ENCODE measurements at places on chromosomes 11 and 22.

- DNase-seq = no peak
These were observed 11.1 kb upstream of the CLPB start for GRCh38 chr11:72445423-72445822.

DNA sequence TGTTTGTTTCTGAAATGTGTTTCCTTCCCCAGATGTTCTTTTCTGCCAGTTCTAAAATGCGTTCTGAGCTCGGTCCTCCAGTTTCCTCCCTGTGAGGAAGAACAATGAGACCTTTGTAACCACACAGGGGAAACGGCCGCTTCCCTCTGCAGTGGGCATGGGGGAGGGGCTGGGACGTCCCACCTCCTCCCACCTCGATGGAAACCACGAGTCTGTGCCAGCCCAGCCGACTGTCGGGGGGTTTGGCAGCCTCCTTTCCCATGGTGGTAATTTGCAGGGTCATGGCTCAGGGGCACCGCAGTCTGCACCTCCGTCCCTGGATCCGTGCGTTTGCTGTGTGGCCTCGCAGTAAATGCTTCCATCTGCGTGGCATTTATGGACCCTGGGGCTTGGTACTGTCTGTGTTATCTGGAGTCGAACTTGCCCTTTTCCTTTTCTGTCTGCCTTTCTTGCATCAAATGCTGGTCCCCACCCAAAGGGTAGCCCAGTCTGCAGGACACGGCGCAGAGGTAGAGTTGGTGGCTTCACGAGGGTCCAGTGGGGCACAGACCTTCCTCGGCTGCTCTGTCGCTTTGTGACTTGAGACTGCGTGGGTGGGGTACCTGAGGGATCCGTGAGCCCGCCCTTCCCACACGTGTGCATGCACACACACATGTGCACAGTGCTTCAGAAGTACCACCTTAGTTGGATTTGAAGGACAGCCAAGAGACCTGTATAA, 16.1 kb downstream of the LRP5 start:
- DNase-seq = no peak

DNA sequence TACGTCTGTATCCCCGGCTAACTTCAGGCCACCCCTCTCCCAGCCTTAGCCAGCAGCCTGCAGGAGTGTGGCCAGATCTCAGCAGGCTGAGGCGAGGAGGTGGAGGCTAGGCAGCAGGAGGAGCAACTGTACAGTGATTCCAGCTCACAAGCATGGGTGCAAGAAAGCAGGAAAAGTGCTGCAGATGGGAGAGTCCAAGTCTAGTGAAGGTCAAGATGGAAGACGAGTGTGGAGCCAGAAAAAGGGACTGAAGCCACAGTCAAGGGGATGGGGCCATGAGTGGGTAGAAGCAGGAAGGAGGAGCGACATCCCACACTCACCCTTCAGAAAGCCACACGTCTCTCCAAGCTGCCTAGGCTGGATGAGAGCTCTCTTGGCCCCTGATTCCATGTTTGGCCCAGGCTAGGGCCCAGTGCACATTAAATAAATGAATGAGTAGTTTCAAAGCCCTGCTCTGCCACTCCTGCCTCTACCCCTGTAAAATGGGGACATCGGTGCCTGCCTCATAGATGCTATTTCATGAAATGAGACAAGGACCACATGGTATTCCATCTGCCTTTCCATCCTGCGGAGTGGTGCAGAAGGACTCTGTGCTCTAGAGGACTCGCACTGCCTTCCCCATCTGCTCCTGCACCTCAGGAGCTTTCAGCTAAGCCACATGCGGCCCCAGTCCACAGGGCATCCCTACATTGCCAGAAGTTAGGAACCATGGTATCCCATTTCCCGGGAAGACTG, 2.9 kb downstream of the YDJC start:
- DNase-seq = no peak

- no peak for DNase-seq
These were observed 48.9 kb upstream of the HORMAD2 start for GRCh38 chr22:30031328-30031727.

DNA sequence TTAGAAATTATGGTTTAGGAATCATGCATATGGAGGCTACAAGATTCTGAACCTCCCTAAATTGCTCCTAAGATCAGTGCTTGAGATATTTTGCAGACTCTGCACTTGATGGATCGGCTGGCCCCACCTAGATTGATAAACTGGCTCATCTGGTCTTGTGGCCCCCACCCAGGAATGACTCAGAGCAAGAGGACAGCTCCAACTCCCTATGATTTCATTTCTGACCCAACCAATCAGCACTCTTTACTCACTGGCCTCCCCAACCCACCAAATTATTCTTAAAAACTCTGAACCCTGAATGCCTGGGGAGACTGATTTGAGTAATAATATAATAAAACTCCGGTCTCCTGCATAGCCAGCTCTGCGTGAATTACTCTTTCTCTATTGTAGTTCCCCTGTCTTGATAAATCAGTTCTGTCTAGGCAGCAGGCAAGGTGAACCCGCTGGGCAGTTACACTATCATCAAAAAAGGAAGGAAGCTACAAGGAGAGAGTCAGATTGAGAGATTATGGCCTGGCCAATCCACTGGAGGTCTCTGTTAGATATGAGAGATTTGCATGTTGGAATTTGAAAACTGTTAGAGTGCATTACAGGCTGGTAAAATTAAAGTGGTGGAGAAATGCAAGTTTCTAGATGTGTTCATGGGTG, 245.8 kb downstream of the CSNK2A3 start:
- DNase-seq = no peak

- DNase-seq = no peak
These were observed 24.2 kb downstream of the RTN3 start for GRCh38 chr11:63705526-63705925.

GRCh38 chr11:14264966-14265365, 94.0 kb downstream of the RRAS2 start:
- no peak for DNase-seq

Data from stimulated activated CD4-positive, alpha-beta T cell treated with anti-CD3 and anti-CD28 coated beads, Interleukin-1b, Interleukin-23, amount 100 ng/mL, for 4 hours (primary cell).